Stimulated activated CD4-positive, alpha-beta T cell treated with anti-CD3 and anti-CD28 coated beads, Interleukin-12 subunit alpha, Interleukin-12 subunit beta, amount 100 ng/mL, for 24 hours (primary cell): ENCODE measurements at places on chromosomes 2 and 18.

DNA sequence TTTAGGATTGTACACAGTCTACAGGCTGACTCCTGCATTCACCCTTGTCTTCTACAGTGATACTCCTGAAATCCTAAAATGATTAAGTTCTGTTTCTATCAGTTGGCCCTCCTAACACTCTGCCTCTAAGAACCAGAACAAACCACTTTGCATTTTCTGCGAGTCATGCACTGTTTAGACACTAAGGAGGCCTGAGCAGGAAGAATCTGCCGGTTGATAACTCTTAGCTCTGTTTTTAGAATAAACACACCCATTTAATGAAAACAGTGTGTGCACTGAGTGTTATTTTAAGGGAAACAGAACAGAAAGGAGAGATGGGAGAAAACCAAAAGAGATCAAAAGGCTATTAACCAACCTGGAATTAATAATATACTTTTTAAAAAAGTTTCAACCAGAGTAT is 22.9 kb upstream of the SSB start:
- no peak for DNase-seq

- DNase-seq, result no peak
These were observed 63.5 kb upstream of the FN1 start for GRCh38 chr2:215499331-215499730.

GRCh38 chr2:117979911-117980701 is 33.8 kb downstream of the CCDC93 start:
- no peak for DNase-seq

DNA sequence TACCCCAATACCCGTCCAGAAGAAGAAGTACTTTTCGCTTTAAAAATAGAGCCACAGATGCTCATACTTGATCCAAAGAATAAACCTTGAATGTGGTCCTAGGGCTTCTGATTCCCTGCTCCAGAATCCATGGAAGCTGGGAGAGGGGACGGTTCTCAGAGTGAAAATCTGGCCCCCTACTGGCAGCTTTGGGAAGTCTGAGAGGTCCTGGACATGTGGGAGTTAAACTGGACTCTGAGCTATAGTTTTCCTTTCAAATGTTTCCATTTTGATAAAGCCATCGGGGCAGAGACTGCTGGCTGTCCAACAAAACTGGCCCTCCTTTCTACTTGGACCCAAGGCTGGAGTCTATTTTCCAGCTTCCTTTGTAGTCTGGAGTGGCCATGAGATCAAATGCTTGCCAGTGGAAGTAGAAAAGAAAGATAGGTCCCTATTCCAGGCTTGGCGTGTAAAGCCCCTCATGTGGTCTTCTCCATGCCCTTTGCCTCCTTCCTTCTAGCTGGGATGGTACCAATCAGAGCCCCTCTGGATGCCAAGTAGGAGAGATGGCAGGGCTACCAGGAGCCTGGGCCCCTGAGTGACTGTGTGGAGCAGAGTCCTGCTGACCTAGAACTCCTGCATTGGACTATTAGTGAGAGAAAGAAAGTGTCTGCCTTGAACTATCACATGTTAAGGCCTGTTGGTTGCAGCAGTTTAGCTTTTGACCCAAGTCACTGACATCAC is 37.7 kb upstream of the TBC1D8 start:
- DNase-seq, result no peak

DNA sequence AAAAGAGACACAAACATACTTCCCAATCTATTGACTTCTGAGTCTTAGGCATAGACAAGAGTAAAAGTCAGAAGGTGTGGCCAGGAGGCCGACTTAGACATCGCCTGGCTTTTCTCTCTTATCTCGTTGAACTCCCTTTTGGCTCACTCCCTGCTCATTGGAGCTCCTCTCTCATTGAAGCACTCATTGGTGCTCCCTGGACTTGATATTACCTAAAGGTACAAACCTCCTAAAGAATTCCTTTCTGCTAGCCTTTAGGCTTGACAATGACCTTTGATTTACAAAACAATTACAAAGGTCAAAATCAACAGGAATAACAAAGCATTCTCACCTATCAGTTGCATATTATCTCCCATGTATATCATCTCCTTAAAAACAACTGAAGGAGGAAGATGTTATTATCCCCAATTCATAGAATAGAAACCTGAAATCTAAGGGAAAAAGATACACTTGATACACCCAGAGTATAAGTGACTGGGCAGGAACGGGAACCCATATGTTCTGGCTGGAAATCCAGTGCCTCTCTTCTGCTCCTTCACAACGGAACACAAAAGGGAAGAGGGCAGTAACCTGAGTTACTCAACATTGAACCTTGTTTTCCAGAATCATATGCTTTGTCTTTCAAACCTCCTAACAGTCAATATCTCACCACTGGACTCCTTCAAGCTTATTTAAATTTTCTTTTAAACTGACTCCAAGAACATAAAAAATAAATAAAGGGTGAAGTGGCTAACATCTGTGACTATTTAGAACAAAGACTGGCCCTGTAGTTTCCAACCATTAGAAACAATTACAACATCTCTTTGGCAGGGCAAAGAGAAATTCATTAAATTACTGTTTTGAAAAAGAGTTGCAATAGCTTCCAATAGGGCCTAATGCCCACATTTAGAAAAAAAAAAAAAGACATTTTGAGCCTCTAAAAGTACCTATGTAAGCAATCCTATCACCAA is 1247.9 kb downstream of the LRP1B start:
- no peak for DNase-seq
